ENCODE measurements at places on chromosomes 16 and 17.

GRCh38 chr17:66952681-66953629 is 11.6 kb upstream of the CACNG4 start:
- DNase-seq: no peak

DNA sequence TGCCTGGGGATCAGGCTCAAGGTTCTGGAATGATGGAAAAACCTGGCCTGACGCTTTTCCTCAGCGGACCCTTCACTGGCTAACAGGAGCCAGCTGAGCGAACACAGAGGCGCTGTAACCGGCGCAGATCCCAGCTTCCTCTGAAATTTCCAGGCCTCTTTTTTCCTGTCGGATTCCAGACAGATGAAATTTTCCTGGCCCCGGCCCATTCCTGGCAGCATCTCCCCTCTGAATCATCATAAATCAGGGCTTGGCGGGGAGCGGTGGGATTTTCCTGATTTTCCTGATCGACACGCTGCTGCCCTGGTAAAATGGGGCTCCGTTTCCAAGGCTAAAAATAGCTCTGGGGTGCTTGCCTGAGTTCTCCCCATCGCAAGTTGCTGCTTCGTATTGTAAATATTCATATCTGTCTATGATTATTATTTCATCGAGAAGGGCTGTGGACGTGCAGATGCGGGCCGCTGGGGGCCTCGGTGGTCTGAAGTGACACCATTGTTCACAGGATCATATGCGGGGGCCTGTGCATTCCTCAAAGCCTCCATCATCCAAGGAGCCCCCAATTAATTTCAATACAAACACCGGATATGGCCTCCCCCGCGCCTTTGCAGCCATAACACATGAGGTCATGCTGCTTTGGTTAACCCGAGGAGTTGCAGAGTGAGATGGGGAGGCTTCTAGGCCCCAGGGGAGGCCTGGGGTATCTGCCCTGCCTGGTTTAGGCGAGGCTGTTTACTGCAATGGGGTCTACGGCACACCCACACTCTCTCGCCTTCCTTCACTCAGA is 45.8 kb upstream of the ETV4 start:
- no peak for DNase-seq

DNA sequence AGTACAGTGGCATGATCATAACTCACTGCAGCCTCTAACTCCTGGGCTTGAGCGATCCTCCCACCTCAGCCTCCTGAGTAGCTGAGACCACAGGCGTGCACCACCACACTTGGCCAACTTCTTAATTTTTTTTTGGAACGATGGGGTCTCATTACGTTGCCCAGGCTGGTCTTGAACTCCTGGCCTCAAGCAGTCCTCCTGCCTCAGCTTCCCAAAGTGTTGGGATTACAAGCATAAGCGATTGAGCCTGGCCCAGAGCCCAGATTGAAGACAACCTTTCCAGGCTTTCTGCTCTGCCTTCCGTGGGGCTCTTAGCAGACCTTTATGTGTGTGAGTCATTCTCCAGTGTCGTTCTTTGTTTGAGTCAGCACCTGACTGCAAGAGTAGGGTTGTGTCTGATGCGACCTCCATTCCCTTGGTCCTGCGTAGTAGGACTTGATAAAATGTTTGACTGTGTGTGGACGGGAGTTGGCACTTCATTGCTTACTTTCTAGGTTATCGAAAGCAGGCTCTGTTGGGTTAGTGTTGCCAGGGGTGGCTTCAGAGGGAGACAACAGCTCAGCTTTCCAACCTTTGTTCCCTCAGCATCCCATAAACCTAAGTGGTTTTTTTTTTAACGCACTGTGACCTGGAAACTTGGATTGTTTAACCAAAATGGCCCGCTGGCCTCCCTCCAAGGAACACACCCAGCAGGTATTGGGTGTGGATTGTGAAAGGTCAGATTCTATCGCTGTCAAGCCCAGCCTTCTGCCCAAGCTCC is 26.4 kb downstream of the EEF2K start:
- DNase-seq: no peak

GRCh38 chr16:69851491-69852240 is 89.5 kb downstream of the WWP2 start:
- DNase-seq: no peak

GRCh38 chr16:49615576-49615975 is 240.3 kb downstream of the ZNF423 start:
- no peak for DNase-seq

- DNase-seq: no peak
Observed at GRCh38 chr17:1933875-1934715, 91.0 kb downstream of the RTN4RL1 start.

DNA sequence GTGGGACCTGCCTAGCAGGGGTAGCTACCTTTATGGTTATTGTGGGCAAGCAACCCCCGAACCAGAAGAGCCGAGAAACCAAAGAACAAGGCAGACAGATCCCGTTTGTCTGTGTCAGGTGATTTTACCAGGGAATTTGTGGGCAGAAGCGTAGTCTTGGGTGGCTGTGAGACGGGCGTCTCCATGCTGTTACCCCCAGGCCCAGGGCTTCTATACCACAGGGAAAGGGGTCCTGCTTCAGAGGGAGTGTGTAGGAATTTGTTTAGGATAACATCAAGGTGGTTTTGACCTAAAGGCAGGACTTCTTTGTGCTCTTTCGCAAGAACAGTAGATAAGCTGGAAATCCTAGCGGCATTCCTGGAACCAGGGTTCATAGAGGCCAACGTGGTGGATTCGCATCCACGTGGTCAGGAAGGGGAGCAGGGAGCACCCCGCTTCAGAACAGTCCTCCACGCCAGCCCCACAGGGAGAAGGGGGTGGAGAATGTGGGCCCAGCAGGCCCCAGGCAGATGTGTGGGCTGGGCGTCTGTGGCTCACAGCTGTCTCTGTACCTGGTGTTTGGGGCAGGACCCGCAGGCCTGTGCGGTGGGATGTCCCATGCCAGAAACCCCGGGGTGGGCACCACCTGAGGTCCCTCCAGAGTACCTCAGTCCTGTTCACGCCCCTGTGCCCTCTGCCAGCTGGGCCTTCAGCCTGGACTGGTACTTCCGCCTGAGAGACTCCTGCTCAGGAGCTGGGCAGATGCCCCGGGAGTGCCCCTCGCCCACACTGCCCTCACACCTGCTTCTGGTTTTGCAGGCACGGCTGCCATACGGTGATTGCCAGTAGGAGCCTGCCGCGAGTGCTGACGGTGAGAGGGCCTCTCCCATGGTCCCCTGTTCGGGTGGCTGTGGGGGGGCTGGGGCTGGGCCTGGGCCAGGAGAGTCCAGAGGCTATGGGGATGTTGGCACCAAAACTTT is 4.1 kb downstream of the DECR2 start:
- DNase-seq: no peak

DNA sequence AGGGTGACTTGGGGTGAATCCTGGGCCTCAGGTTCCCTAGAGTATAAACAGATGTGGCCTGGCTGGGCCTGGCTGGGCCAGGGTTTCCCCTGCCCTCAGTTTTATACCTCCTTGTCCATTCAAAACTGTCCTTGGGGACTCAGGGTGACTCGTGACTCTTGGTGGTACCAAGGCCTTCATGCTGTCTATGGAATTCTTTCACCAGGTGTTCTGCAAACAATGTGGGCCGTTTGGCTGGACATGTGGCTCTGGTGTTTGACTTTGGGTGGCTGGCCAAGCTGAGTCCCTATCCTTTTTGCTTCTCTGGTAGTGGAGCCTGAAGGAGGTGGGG is 3.3 kb downstream of the GPT2 start:
- no peak for DNase-seq

- no peak for DNase-seq
Observed at GRCh38 chr17:32958418-32958817, 30.5 kb downstream of the TMEM98 start.

DNA sequence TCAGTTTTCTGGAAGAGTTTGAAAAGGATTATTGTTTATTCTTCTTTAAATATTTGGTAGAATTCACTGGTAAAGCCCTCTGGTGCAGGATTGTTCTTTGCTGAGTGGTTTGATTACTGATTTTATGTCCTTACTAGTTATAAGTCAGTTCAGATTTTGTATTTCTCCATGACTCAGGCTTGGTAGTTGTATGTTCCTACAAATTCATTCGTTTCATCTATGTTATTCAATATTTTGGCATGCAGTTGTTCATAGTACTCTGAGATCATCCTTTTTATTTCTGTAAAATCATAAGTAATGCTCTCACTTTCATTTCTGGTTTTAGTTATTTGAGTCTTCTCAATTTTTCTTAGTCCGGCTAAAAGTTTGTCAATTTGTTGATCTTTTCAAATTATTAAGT is 58.1 kb upstream of the CRYM start:
- DNase-seq: no peak

- no peak for DNase-seq
Observed at GRCh38 chr16:78432451-78432850, 333.0 kb downstream of the WWOX start.

GRCh38 chr16:55039931-55040330 is 109.3 kb downstream of the IRX5 start:
- DNase-seq: no peak

DNA sequence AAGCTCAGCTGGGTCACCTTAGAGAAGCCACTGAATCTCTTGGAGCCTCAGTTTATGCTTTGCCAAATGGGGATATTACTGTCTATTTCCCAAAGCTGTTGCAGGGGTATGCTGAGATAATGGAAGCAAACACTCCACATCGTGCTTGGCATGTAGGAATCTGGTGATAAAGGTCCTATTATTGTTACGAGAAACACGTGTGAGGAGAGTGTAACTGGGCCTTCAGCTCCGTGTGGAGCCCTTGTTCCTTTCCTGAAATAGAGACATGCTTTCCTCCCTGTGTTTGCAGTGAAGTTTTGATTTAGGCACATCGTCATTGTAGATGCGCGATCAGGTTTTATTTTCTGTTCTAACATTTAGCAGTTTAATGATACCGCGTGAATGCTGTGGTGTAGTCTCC is 292.4 kb downstream of the CPPED1 start:
- no peak for DNase-seq

DNA sequence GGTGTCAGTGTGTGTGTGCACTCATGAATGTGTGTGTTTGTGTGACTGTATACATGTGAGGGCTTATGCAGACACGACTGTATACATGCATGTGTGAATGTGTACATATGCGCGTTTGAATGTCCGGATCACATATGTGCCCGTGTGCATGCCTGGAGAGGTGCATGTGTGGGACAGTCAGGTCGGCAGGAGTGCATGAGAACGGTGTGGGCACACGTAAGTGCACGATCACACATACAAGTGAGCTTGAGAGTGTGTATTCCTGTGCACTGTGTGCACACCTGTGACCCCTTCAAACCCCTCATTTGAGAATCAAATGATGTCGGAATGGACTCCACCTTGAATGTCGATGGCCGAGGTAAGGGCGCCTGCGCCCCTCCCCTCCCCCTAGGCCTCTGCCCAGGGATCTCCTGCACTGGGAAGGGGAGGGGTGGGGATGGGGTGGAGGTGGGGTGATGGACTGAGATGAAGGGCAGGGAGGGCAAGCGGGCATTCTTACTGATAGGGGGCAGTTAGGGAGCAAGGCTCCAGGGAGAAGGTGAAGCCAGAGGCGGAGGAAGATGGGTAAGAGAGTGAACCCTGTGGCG is 601 bp upstream of the NGFR start:
- no peak for DNase-seq

DNA sequence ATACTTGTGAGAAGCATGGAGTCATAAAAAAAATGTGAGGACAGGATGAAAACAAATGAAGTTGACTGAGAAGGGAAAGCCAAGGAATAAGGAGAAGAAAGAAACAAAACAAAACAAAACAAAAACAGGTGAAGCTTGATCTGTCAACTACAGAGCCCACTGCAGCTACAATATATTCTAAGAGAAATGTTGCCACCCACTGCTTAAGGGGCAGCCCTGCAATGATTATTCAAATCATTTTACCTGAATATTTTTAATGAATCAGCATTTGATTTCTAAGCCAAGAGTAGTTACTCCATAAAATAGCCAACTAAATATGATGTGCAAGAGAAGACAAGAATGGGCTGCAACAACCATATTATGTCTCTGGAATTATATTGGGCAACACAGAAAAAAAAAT is 252.0 kb upstream of the KIF2B start:
- no peak for DNase-seq

- DNase-seq: no peak
Observed at GRCh38 chr16:81528256-81528655, 83.6 kb downstream of the CMIP start.

GRCh38 chr17:59139939-59140338 is 15.0 kb downstream of the SKA2 start:
- DNase-seq: no peak

- no peak for DNase-seq
Observed at GRCh38 chr17:45732926-45733505, 51.1 kb upstream of the CRHR1 start.

DNA sequence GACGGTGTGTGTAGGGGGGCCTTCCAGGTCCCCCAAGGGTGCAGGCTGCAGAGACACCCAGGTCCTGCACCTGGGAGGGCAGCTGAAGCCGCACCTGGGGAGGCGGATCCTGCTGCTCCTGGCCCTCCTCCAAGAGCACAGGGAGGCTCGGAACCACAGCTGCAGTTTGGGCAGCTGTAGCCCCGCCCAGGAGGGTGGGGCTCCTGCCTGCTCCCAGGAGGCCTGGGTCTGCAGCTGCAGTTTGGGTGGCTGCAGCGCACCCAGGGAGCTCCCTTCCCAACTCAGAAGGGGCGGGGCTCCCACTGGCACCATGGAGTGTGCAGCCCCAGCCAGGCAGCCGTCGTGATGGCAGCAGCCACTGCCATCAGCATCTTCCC is 69.4 kb upstream of the NKD1 start:
- DNase-seq: no peak

GRCh38 chr16:85327731-85328675 is 215.7 kb upstream of the CIBAR2 start:
- DNase-seq: no peak

DNA sequence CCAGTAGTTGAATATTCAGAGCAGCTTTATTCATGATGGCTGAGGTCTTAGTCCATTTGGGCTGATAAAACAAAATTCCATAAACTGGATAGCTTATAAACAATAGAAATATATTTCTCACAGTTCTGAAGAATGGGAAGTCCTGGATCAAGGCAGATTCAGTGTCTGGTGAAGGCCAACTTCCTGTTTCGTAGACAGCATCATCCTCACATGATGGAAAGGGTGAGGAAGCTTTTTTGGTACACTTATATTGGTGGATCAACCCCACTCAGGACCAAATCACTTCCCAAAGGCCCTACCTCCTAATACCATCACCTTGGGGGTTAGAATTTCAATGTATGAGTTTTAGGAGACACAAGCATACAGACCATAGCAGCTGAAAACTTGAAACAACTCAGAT is 224.2 kb downstream of the CYB561 start:
- DNase-seq: no peak

Measured in OCI-LY7 (cell line).